ENCODE measurements at places on chromosomes 16 and 17. TPM values are rescaled to one million over a fixed set of nuclear protein-coding genes. Genes with fewer than 3 reads are reported as not detected.
A peak's percentile ranks its signal among the peaks of the same experiment; 100 is the strongest.

RHOT2 gene
- total RNA-seq: 92.5 TPM

ALDOC gene
- 10.5 TPM for total RNA-seq

NSMCE1 gene
- 49.2 TPM for total RNA-seq

CCDC144A gene
- 10.9 TPM for total RNA-seq

CCDC154 gene
- total RNA-seq: 4.1 TPM

SYT17 gene
- total RNA-seq: 13.7 TPM

RHBDL1 gene
- total RNA-seq: 2.0 TPM

CLDN6 gene
- total RNA-seq: not detected

CSF3 gene
- total RNA-seq: 1.2 TPM

- H3K27ac ChIP-seq: no peak overlapping the region
- H3K4me1 ChIP-seq: no peaks in the 10 kb centered on the region
- peaks cover 95% of the 10 kb centered on the region for H3K36me3 ChIP-seq
- no peaks in the 10 kb centered on the region for H3K27me3 ChIP-seq
Measured at GRCh38 chr17:19780846-19781245, 32.7 kb upstream of the ALDH3A1 start.

DNA sequence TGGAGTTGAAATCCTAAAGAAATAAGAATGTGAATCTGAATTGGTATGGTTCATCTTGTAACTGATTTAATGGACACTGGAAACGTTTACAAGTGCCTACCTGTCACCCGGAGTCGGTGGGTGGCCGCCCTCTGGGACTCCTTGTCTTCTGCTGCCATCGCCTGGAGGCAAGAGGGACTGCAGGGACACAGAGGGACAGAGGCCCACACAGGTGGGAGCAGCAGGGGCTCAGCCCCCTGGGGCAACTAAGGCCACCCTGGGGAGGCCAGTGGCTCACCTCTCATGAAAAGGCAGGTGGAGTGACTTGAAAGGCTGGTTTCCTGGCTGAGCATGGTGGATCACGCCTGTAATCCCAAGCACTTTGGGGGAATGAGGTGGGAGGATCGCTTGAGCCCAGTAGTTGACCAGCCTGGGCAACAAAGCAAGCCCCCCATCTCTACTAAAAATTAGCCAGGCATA lies 23.2 kb downstream of the TMEM92 start:
- H3K36me3 ChIP-seq: no peaks in the 10 kb centered on the region
- H3K27ac ChIP-seq: no peak overlapping the region
- H3K4me3 ChIP-seq: no peak overlapping the region
- H3K27me3 ChIP-seq: no peaks in the 10 kb centered on the region
- peak; percentile 89 for DNase-seq
- H3K4me1 ChIP-seq: no peaks in the 10 kb centered on the region

GRCh38 chr17:82888583-82889495 lies 49.0 kb upstream of the ZNF750 start:
- H3K4me3 ChIP-seq: peak overlapping the region; percentile 19
- peaks cover 51% of the 10 kb centered on the region for H3K4me1 ChIP-seq
- no peaks in the 10 kb centered on the region for H3K27me3 ChIP-seq
- H3K36me3 ChIP-seq: no peaks in the 10 kb centered on the region

GRCh38 chr16:64478252-64478906 lies 643.5 kb downstream of the CDH11 start:
- H3K27ac ChIP-seq: no peak overlapping the region
- no peaks in the 10 kb centered on the region for H3K36me3 ChIP-seq
- no peak for DNase-seq
- H3K4me1 ChIP-seq: no peaks in the 10 kb centered on the region
- no peak overlapping the region for H3K4me3 ChIP-seq
- H3K27me3 ChIP-seq: no peaks in the 10 kb centered on the region

GRCh38 chr17:35453171-35453570 lies 4.6 kb upstream of the SLFN13 start:
- H3K27me3 ChIP-seq: no peaks in the 10 kb centered on the region
- H3K36me3 ChIP-seq: no peaks in the 10 kb centered on the region
- no peak overlapping the region for H3K4me3 ChIP-seq

- DNase-seq: no peak
- H3K27ac ChIP-seq: peak overlapping the region; percentile 14
- H3K4me1 ChIP-seq: peaks cover 12% of the 10 kb centered on the region
- H3K36me3 ChIP-seq: no peaks in the 10 kb centered on the region
Measured at GRCh38 chr16:87806261-87806640, 40.5 kb upstream of the KLHDC4 start.

DNA sequence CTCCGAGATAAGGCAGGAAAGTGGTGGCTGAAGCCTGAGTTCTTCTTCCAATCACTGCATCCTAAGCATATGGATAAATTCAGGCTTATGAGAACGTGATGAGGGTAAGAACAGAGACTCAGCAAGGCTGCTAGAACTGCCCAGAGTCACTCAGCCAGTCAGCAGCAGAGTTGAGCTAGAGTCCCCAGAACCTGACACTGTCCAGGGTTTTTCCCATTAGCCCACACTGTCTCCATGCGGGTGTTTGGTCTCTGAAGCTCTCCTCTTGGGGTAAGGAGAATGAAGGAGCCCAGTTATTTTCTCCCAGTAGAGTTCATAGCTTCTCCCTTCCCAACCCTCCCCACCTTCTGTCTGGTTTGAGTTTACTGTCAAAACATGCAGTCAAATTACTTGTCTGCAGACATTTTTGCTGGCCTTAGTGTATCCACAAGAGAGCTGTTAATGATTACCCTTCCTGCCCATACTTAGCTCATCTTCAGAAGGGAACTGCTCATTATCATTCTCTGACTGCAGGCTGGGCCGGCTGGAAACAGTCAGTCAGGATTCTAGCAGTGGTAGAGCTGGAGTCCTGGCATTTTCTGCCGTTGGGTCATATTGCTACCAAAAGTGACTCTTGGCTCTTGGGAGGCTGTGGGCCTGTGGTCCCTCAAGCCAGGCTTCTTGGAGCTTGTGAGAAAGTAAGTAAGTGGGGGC lies 460.0 kb downstream of the HS3ST3B1 start:
- no peaks in the 10 kb centered on the region for H3K36me3 ChIP-seq
- no peaks in the 10 kb centered on the region for H3K4me1 ChIP-seq
- no peaks in the 10 kb centered on the region for H3K27me3 ChIP-seq
- DNase-seq: no peak
- H3K27ac ChIP-seq: no peak overlapping the region
- no peak overlapping the region for H3K4me3 ChIP-seq

DNA sequence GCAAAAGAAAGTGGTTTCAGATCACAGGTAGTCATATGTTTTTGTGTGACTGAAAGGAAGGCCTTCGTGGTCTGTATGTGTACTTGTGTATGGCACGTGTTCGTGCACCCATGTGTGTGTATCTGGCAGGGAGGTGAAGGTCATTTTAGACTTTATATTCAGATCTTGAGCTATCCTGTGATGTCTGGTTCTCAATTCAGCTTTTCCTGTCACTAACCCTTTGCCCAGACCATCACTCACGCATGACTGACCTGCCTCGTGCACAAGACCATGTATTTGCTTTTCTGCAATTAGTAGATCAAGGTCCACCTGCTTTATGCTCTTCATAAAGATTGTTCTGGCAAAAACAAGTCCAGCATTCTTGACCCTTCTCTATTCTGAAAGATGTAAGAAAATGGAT lies 139.7 kb upstream of the MAF start:
- no peak for DNase-seq
- H3K27ac ChIP-seq: no peak overlapping the region
- no peaks in the 10 kb centered on the region for H3K36me3 ChIP-seq
- H3K4me3 ChIP-seq: no peak overlapping the region
- H3K27me3 ChIP-seq: no peaks in the 10 kb centered on the region

DNA sequence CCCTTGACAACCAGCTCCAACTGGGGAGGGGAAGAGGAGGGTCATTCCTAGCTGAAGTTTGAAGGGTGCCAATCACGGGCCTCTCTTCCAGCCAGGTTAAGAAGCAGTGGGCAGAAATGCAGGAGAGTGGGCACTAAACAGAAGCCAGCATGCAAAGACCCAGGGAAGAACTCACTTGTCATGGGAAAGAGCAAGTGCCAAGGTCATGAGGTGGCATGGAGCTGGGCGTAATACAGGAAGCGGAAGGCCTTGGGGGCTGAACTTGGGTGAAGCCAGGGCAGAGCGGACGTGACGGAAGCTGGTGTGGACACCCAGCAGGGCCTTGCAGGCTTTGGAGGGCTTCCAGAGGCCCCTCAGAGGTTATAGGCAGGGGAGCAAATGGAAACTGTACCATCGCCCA lies 302.1 kb downstream of the MAF start:
- H3K36me3 ChIP-seq: no peaks in the 10 kb centered on the region
- no peak for DNase-seq
- H3K4me1 ChIP-seq: no peaks in the 10 kb centered on the region
- no peaks in the 10 kb centered on the region for H3K27me3 ChIP-seq
- H3K4me3 ChIP-seq: no peak overlapping the region

DNA sequence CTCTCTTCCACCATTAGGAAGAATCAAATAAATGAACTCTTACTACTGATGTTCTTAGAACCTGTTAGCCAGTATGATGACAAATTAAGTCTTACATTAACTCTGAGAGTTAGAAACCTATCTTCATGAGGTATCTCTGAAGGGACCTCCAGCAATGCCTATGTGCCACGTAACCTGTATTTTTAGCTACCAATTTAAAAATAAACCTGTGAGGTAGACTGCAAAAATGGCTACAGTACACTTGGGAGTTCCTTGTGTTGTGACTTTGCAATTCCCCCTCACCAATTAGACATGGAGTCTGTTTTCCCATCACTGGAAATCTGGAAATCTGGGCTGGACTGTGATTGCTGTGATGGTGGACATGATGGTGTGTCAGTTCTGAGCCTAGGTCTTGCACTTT lies 143.7 kb upstream of the MPHOSPH6 start:
- H3K4me1 ChIP-seq: peaks cover 4% of the 10 kb centered on the region
- DNase-seq: no peak

Data from upper lobe of right lung (tissue), 1 donor.